Naive thymus-derived CD8-positive, alpha-beta T cell (primary cell): ENCODE measurements at places on chromosomes 1 and 21.
A peak's percentile ranks its signal among the peaks of the same experiment; 100 is the strongest.

DNA sequence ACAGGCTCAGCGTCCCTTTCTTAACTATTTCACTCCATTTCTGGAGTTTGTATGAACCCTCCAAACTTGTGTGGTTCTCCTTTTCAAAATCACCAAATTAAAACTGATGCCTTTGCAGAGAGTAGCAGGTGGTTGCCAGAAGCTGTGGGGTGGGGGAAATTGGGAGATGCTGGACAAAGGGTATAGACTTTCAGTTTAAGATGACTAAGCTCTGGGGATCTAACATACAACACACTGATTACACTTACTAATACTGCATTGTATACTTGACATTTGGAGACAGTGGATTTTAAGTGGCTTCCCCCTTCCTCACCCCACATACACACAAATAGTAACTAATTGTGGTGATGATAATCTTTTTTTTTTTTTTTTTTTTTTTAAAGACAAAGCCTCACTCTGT is 11.1 kb upstream of the SCYL3 start:
- DNase-seq = no peak

- DNase-seq = no peak
These were observed 919 bp downstream of the MCL1 start for GRCh38 chr1:150578272-150579109.

GRCh38 chr1:8283058-8283884 is 34.6 kb upstream of the SLC45A1 start:
- DNase-seq = no peak

DNA sequence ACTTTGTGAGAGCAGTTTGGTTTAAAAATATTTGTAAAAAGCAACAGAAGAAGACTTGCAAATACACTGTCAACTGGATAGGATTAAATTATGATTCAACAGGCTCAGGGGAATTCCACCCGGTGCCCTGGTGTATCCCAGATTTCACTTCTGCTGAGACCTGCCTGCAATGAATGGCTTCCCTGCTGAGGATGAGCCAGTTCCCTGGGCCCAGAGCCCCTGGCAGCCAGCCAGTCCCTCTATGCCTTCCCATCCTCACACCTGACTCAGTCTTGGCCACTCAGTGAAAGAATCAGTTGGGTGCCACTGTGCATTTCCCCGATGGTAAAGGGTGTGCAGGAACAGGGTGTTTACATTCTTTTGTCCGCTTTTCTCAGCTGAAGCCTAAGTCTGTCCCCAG is 64.4 kb downstream of the KCTD3 start:
- no peak for DNase-seq

DNA sequence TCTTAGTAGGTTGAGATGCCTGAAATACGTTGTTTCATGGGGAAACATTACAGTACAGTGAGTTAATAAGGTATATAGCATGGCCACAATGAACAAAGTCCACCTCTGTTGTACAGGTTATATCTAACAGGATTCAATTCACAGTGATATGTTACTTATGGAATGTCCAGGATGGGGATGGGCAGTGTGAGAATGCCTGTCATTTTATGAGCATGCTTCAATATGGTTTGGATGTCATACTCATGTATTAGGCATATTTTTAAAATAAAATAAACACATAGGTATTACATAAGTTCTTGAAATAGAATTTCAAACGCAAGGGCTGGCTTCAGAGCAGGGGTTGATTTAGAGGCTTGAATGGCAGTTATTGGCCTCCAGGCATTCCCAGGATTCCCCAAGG is 6.1 kb upstream of the PHLDA3 start:
- no peak for DNase-seq

- DNase-seq = no peak
These were observed 188.6 kb downstream of the TRABD2B start for GRCh38 chr1:47808612-47809011.

GRCh38 chr21:45373991-45374816 is 30.8 kb upstream of the COL18A1 start:
- no peak for DNase-seq

- no peak for DNase-seq
These were observed at the start of gene RAB42 for GRCh38 chr1:28591708-28592320. Gene RAB42 (plus strand): TSS chr1:28592265. CDS start chr1:28592512, 247 bp downstream.

DNA sequence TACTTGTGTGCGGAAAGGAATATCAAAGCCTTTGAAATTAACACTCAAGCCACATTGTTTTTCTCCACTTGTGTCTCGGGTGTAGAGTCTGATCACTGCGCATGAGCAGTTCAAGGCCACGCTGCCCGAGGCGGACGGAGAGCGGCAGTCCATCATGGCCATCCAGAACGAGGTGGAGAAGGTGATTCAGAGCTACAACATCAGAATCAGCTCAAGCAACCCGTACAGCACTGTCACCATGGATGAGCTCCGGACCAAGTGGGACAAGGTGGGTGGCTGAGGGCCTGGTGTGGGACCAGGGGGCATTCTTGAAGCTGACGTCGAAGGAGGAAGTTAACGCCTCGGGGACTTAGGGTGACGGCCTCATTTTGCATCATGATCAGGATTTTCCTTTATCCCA is 43.7 kb upstream of the MTR start:
- no peak for DNase-seq

GRCh38 chr1:226641671-226642231 is 93.2 kb downstream of the STUM start:
- peak; percentile 36 for DNase-seq

DNA sequence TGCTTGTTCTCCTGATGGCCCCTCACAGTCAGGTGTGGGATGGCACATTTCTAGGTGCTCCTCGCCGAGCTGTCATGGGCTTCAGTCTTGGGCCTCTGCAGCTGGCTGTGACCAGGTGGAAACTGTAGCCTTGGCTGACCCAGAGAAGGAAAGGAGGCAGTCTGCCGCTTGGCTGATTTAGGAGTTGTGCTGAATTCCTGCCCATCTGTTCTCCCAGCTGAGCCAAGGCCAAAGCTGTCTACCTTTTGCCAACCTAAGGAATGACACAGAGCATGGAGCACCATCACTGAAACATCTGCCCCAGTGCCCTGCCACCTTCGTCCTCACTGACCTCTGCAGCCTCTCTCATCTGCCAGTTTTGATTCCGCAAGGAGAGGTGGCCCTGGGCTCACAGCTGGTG is 27.9 kb downstream of the UTP25 start:
- no peak for DNase-seq
